ENCODE measurements at places on chromosomes 3 and 15.

- DNase-seq = no peak
Measured at GRCh38 chr3:156620260-156620659, 54.1 kb upstream of the TIPARP start.

- DNase-seq = peak; percentile 32
Measured at GRCh38 chr15:31977812-31978661, 52.3 kb upstream of the CHRNA7 start.

DNA sequence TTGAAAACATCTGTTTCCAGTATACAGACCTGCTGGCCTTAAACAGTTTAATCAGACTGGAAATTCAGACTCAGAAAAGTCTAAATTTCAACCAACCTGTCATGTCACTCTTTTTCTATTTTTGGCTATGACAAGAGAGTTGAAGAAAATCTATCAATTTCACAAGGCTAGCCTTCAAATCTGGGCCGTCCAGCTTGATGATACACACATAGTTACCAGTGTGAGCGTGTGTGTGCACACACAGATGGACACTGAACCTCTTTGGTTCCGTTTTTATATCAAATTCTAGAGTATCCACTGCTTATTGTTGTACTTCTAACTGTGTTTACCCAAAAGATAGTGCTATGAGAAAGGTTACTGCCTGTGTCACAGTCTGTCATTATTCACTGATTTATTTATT is 368.2 kb downstream of the LPP start:
- no peak for DNase-seq

GRCh38 chr3:13495921-13496723 is 16.0 kb downstream of the HDAC11 start:
- peak; percentile 48 for DNase-seq

DNA sequence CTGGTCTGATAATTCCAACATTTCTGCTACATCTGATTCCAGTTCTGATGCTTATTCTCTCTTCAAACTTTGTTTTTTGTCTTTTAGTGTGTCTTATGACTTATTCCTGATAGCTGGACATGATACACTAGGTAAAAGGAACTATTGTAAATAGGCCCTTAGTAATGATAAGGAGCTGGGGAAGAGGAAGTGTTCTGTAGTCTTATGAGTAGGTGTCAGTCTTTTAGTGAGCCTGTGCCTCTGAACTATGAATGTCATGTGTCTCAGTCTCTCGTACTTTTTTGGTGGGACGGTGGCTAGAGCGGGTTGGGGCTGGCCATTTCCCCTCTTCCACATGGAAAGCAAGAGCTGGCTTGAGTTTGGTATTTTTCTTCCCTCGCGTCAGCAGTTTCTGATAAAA is 41.2 kb downstream of the PCCB start:
- no peak for DNase-seq

DNA sequence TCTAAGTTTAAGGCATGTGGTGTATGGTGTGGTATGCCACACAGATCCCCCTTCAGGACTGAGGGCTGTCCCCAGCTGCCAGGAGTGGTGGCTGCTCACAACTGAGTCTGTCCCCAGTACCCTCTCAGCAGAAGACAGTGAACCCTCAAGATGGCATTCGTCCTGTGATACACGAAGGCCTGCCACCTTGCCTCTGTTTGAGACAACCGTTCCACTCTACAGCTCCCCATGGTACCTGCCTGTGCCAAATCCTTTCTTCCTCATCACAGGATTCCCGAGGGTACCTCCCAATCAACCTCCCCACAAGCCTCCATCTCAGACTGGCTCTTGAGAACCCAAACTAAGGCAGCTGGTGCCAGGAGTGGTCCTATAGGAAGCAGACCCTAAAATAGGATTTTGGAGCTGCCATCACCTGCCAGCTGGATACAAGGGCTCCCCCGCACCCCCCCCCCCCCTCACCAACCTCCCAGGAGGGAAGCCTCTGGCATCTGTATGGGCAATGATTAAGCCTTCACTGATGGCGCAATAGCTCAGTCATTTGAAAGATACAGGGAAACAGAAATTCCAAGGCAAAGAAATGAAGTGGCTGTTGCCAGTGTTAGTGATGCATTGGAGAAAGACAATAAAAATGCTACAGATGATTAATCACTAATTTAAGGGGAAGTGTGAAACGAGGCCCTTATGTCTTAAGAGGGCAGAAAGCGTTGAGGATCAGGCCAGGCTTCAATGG is 230.0 kb upstream of the LYSMD4 start:
- no peak for DNase-seq

Data from HCT116 (cell line).